Effector memory CD8-positive, alpha-beta T cell (primary cell): ENCODE measurements at places on chromosomes 12 and 14.

DNA sequence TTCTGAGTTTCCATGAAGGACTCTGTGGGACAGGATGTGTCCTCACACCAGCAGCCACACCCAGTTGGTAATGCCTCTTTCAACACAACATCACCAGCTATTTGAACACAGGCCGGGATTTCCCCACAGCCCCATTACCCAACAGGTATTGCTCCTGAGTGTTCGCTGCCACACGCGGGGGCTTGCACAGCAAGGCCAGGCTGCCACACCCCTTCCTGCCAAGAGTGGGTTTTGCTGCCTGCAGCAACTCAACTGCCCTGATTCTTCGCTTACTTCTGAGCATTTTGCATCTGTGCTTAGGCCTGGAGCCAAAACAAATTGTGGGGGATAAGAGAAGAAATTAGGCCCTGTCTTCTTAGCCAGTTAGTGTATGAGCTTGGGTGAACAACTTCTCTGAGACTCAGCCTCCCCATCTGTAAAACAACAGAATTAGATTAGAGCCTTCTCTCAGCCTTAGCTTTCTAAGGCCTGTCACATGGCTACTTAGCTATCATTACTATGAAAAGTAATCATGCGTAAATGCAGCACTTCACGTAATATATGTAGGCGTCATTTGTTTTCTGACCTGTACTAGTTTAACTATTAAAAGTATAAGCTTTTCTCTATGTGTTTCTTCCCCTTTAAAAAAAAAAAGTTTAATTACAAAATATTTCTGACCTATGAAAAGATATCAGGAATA is 20.0 kb downstream of the CKAP4 start:
- H3K4me3 ChIP-seq, result no peak overlapping the region
- H3K27me3 ChIP-seq, result peaks cover 19% of the 10 kb centered on the region
- no peaks in the 10 kb centered on the region for H3K36me3 ChIP-seq

DNA sequence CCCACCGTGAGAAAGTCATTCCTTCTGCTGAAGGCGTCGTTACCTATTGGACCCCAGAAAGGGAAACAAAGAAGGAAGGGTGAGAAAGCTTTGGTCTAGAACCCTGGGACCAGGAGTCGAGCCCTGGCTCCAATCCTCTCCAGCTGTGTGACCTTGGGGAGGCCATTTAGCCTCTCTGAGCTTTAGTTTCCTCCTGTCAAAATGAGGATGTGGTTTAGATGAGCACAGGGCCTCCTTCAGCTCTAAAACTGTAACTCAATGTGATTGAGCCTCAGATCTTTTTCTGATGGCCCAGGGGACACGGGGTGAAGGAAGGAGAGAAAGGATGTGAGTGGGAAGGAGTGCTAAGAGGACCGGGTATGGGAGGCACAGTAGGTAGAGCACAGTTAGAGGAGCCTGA is 7.7 kb downstream of the JDP2 start:
- no peaks in the 10 kb centered on the region for H3K36me3 ChIP-seq
- no peak overlapping the region for H3K4me3 ChIP-seq
- peaks cover 5% of the 10 kb centered on the region for H3K27me3 ChIP-seq
- no peak for DNase-seq
- peaks cover 3% of the 10 kb centered on the region for H3K4me1 ChIP-seq

DNA sequence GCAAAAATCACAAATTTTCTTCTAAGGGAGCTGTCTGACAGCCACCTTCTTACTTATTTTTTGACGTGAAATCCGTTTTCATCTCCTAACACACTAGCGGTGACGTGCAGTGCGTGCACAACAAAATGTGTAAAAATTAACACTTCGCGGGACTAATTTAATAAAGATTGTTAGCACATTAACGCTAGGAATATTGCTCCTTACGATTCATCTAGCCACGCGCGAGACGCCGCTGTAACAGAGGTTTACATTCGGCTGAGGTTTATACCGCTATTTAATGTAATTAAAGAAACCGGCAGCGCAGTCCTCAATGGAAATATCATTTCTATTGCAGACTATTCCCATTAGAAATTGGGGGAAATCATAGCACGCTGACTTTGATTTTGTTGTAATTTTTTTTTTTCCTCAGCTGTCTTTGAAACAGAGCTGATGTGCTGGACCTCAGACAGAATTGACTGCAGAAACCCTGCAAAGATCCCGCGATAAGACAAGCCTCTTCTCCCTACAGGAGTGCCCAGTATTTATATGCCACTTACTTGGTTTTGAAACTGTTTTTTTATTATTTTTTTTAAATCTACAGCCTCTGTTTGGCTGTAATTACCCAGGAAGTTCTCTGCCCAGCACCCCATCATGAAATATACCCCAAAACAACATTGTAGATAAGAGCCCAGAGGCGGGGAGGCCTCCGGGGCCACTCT is 31.2 kb downstream of the BCL11B start:
- H3K27ac ChIP-seq, result peak overlapping the region; percentile 99
- no peaks in the 10 kb centered on the region for H3K27me3 ChIP-seq
- H3K36me3 ChIP-seq, result peaks cover 97% of the 10 kb centered on the region
- DNase-seq, result no peak
- peak overlapping the region; percentile 94 for H3K4me3 ChIP-seq

DNA sequence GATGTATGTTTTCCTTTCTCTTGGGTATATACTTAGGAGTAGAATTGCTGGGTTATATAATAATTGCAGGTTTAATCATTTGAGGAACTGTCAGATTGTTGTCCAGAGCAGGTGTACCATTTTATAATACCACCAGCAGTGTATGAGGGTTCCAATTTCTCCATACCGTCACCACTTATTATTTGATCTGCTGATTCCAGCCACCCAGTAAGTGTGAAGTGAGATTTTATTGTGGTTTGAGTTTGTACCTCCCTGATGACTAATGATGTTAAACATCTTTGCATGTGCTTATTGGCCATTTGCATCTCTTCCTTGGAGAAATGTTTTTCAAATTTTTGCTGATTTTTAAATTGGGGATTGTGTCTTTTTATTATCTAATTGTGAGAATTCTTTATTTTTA is 15.1 kb downstream of the NCKAP5L start:
- no peaks in the 10 kb centered on the region for H3K27me3 ChIP-seq
- H3K36me3 ChIP-seq, result peaks cover 4% of the 10 kb centered on the region
- H3K4me1 ChIP-seq, result peaks cover 8% of the 10 kb centered on the region
- H3K27ac ChIP-seq, result no peak overlapping the region
- no peak for DNase-seq

- H3K4me3 ChIP-seq, result no peak overlapping the region
Measured at GRCh38 chr12:124851342-124851741, 12.3 kb downstream of the SCARB1 start.

DNA sequence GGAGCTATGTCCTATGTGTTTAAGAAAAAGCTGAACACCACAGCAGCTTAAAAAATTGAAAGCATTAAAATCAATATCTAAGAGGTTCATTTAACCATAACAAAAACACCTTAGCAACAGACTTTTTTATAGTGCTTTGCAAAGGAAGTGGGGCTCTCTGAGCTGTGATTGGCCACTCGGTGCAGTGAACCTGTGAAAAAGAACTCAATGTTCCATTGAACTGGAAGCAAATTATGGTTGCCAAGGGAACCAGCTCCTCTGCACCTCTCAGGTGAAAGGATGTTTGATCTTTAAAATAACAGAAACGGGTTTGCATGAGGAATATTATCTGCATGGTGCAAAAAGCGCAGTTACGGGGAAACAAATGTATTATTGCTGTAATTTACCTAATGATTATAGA is 149.4 kb downstream of the SNAPC1 start:
- no peak overlapping the region for H3K4me3 ChIP-seq
- no peaks in the 10 kb centered on the region for H3K4me1 ChIP-seq
- no peaks in the 10 kb centered on the region for H3K36me3 ChIP-seq
- no peak for DNase-seq
- H3K27ac ChIP-seq, result no peak overlapping the region
- peaks cover 43% of the 10 kb centered on the region for H3K27me3 ChIP-seq

- DNase-seq, result no peak
- no peaks in the 10 kb centered on the region for H3K4me1 ChIP-seq
- H3K27ac ChIP-seq, result no peak overlapping the region
Measured at GRCh38 chr14:51342226-51342625, 102.2 kb downstream of the TMX1 start.

DNA sequence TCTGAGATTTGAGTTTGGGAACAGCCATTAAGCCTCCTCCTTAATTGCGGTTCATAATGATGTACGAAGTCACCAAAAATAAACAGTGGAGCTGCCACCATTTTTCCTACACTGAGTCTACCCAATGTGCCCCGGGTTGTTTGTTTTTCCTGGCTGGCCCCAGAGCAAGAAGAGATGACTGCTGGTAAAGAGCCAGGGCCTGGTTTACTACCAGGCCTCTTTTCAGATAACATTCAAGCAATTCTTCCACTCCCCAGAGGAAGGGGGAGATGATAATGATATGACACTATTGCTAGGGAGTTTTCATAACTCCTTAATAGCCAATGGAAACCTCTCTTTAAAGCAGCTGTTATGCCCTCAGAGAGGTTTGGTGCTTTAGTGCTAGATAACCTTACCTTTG is 42.3 kb downstream of the BRAP start:
- DNase-seq, result no peak
- no peak overlapping the region for H3K4me3 ChIP-seq
- H3K36me3 ChIP-seq, result peaks cover 47% of the 10 kb centered on the region
- no peaks in the 10 kb centered on the region for H3K27me3 ChIP-seq
- no peak overlapping the region for H3K27ac ChIP-seq

- H3K4me1 ChIP-seq, result peaks cover 35% of the 10 kb centered on the region
- no peak for DNase-seq
- H3K36me3 ChIP-seq, result no peaks in the 10 kb centered on the region
- H3K27ac ChIP-seq, result peak overlapping the region; percentile 83
- peak overlapping the region; percentile 71 for H3K4me3 ChIP-seq
Measured at GRCh38 chr12:44827832-44828438, 48.2 kb downstream of the NELL2 start.

GRCh38 chr12:67367843-67368242 is 98.7 kb downstream of the CAND1 start:
- no peak overlapping the region for H3K4me3 ChIP-seq
- no peaks in the 10 kb centered on the region for H3K27me3 ChIP-seq

DNA sequence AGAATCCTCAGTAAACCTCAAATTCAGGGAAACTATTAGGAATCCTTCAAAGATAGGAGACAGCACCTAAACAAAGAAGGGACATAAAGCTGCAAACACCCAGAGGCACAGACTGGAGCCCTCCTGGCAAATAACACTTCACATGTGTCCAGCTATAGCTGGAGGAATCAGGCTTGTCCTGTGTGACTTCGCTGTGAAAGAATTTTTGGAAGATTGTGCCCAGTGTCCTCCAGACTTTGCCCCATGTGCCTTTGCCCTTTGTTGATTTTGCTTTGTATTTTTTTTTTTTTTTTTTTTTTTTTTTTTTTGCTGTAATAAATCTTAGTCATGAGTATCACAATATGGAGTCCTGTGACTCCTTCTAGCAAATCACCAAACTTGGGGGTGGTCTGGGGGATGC is 136.8 kb downstream of the KCNH5 start:
- no peak for DNase-seq
- H3K36me3 ChIP-seq, result no peaks in the 10 kb centered on the region
- no peaks in the 10 kb centered on the region for H3K27me3 ChIP-seq

GRCh38 chr12:5493018-5493417 is 61.1 kb downstream of the NTF3 start:
- H3K4me1 ChIP-seq, result no peaks in the 10 kb centered on the region
- no peak for DNase-seq
- no peak overlapping the region for H3K27ac ChIP-seq
- H3K36me3 ChIP-seq, result no peaks in the 10 kb centered on the region

- no peaks in the 10 kb centered on the region for H3K27me3 ChIP-seq
- H3K27ac ChIP-seq, result no peak overlapping the region
Measured at GRCh38 chr14:62451221-62451620, 594.0 kb downstream of the KCNH5 start.

DNA sequence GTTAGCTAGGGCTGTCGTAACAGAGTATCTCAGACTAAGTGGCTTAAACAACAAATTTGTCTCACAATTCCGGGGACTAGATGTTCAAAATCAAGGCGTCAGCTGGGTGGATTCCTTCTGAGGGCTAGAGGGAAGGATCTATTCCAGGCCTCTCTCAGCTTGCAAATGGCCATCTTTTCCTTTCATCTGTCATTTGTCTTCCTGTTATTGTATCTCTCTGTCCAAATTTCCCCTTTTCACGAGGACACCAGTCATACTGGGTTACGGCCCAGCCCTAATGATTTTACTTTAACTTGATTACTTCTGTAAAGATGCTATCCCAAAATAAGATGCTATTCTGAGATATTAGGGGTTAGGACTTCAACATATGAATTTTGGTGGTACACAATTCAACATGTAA is 119.0 kb upstream of the CPSF6 start:
- no peak overlapping the region for H3K4me3 ChIP-seq
- H3K27me3 ChIP-seq, result peaks cover 22% of the 10 kb centered on the region
- no peak for DNase-seq
- H3K36me3 ChIP-seq, result no peaks in the 10 kb centered on the region
- no peaks in the 10 kb centered on the region for H3K4me1 ChIP-seq

GRCh38 chr14:37270629-37271028 is 72.9 kb downstream of the MIPOL1 start:
- H3K27ac ChIP-seq, result no peak overlapping the region
- H3K4me1 ChIP-seq, result no peaks in the 10 kb centered on the region
- H3K4me3 ChIP-seq, result no peak overlapping the region

DNA sequence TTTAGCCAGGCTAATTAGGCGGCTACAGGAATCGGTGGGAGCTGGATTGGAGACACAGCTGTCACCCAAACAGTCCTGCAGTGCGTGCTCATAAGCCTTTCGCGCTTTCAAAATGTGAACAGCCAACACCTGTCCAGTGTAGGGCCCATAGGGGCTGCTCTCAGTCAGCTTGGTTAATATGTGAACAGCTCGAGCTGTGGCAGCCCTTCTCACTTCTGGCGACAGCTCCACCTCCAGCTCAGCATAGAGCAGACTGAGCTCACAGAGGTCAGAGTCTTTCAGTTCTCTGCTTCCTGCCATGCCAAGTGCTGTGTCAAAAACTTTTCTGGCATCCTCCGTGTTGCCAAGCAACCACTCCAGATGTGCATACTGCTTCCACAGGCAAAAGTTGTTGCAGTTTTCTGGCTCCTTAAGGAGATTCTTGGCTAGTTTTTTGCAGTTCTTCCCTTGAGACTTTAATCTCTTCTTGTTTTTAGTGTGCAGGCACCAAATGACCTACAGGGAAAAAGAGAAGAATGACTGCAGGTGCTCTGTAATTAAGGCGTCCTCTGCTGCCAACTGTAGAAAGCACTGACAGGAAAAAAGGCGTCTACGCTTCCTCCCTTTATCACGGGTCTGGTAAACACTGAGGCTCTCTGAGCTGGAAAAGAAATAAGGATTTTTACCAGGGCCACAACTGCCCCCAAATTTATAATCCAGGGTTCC is 32.5 kb downstream of the PSMC1 start:
- H3K27me3 ChIP-seq, result no peaks in the 10 kb centered on the region
- no peak for DNase-seq
- no peaks in the 10 kb centered on the region for H3K4me1 ChIP-seq
- no peak overlapping the region for H3K27ac ChIP-seq
- H3K36me3 ChIP-seq, result peaks cover 52% of the 10 kb centered on the region
